ENCODE measurements at places on chromosomes 7 and 10.
A peak's percentile ranks its signal among the peaks of the same experiment; 100 is the strongest.

DNA sequence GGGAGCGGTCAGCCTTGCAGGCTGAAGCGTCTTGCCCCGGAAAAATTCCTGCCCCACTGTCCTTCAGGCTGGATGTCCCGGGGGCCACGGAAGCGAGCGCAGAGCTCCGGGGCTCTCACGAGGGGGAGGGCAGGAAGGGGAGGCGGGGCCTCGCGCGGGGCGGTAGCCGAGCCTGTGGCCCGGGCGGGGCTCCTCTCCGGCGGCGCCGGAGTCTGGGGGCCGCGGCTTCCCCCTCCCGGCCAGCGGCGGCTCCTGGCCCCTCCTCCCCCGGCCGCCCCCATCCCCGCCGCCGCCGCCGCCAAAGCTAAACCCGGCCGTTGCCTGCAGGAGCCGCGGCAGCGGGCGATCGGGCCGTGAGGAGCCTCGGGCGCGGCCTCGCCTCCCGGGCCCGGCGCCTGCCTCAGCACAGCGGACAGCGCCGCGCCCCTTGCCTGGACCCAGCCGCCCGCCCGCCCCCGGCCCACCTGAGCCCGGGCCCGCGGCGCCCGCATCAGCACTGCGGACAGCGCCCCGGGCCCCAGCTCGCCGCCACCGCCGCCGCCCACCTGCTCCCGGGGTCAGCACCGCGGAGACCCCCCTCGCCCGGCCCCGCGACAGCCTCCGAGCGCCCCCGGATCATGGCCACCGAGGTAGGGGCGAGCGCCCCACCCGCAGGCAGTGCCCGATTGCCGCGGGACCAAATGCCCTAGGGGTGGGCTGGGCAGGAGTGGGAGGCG lies at the start of gene GOLGA7B:
TSS of gene GOLGA7B (plus strand) at position 157 of the 716 bp plus-strand sequence. CDS start at position 618, 461 bp downstream.
- peak; percentile 66 for DNase-seq

DNA sequence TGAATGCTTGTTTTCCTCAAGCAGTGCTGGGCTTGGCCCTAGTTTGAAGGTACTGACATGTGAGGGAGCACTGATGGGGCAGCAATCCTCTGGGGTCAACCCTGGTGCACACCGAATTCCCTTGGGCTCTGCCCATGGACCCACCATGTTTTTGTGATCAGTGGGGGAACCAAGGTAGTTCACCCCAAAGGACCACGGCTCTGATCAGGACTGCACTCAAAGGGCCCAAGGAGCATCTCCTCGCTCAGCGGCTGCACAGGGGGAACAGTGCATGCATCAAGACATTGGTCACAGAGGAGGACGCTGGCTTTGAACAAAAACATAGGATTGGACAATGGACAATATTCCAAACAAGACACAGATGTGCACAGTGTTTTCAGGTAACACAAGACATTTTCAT lies 12.7 kb downstream of the CXCL12 start:
- DNase-seq, result no peak

GRCh38 chr10:100109670-100110069 lies 28.0 kb upstream of the CPN1 start:
- DNase-seq, result no peak

- DNase-seq, result no peak
Observed at GRCh38 chr7:20307119-20307518, 23.6 kb upstream of the ITGB8 start.

DNA sequence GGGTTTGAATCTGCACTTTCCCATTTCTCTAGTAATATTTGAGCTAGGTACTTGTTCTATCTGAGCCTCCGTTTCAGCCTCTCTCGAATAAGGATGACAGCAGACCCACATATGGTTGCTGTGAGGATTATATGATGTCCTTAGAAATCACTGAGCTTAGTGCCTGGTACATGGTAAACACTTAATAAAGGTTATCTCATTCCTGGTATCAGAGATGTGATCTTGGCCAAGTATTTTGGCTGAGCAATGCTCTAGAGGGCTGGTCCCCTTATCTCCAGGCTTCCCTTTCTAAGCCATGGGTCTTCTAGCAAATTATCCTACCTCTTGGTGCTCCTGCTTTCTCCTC lies 407 bp upstream of the MKRN1 start:
- DNase-seq, result no peak

DNA sequence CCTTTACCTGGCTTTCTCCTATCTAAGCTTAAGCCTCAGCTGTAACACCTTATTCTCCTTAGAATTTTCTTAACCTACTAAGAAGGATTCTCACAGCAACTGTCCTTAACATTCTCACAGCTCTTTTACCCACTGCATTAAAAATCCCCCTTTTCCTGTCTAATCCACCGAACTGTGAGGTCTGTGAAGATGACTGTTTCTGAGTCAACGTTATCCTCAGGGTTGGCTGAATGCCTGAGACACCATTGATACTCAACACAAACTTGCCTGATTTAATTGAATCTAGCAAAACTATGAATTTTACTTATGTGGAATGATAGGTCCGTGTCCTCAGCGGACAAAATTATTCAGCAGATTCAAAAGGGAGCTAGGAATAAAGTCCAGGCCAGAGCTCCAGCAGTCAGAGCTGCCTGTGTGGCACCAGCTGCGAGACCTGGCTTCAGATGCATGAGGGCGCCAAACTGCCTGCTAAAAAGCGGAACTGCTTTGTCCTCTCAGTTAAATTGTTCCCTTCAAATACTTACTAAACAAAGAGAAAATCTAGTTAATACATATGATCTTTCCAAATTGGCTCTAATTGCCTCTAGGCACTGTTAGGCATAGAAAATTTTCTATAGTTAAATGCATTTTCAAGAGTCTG lies 33.4 kb upstream of the VWDE start:
- DNase-seq, result no peak

DNA sequence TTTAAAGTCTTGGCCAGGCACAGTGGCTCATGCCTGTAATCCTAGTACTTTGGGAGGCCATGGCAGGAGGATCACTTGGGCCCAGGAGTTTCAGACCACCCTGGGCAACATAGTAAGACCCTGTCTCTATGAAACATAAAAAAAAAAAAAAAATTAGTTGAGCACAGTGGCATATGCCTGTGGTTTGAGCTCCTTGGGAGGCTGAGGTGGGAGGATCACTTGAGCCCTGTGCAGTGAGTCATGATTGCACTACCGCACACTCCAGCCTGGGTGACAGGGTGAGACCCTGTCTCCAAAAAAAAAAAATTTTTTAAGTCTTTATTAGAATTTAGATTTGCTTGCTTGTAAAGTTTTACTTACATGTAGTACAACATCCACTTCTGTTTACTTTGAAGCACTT lies 14.0 kb downstream of the WNT2 start:
- no peak for DNase-seq

DNA sequence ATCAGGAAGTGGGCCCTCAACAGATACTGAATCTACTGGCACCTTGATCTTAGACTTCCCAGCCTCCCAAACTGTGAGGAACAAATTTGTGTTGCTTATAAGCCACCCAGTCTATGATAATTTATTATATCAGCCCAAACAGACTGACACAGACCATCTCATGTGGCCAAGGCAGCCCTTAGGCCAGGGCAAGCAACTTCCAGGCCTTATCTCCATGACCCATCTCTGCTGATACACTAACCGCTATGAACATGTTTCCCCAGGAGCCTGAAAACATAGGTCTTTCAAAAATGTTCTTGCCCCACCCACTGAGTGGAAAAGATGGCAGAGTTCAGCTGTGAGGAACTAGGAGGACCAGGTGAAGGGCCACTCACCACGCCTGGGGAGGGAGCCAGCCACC lies 3.2 kb upstream of the BLOC1S2 start:
- DNase-seq, result no peak

DNA sequence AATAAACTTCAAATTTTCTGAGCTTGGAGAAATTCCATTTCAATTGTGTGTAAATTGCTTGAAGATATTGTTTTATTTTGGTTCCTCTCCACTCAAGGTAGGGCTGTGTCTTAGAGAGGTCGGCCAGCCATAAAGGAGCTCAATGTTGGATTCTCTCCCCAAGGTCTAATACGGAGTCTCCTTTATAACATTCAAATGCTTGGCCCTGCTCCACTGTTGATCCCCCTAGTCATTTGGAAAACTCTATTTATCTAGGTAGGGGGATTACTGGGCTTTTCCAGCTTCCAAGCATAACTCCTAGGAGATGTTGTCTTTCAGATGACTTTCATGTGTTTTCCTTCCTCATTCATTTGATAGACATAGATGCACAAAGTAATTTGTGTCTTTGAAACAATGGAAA lies 170.9 kb downstream of the LRMDA start:
- no peak for DNase-seq

GRCh38 chr7:132750096-132750495 lies 173.8 kb upstream of the PLXNA4 start:
- no peak for DNase-seq

DNA sequence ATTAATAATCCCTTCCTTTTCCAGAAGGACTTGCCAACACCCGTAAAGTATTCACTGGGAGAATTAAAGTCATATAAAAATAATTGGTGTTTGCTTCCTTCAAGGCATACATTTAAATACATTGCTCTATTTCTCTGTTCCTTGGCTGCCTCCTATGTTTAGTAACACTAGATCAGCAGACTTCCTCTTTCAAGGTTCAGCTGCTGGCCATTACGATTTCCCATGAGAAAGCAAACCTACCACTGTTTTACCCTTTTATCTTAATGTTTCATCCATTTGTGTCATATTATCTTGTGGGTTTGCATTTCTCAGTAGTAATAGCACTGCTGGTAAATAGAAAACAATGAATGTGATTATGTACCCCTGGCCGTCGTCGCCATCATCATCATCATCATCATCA lies 313.8 kb upstream of the BMPER start:
- no peak for DNase-seq

GRCh38 chr7:94146408-94146807 lies 142.3 kb upstream of the BET1 start:
- DNase-seq, result no peak

DNA sequence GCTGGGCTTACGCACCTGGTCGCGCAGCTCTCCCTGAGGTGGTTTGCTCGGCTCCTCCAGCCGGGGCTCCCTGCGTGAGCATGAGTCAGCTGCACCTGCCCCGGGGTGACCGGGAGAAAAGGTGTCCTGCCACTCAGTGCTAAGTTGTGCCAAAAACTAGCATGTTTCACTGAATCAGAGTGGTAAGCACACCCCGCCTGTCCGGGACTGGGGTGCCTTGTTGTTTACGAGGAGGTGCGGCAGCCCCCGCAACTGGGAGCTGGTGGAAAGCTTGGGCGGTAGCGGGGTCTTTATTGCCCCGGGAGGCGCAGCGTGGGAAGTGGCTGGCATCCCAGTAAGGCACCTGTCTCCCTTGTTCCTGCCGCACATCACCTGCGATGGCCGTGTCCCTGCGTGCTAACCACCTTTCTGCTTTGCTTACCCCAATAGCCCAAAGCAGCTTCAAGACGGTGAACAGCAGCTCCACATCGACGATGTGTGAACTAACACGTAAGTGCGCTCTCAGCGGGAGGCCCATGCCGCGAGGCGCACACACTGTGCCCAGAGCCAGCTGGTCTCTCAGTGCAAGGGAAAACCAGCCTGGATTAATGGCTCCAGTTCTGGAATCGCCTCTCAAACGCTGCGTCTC lies 506.6 kb upstream of the FOXK1 start:
- DNase-seq, result no peak
